SK-N-SH (cell line): ENCODE measurements at places on chromosomes 2 and 18. TPM values are rescaled to one million over a fixed set of nuclear protein-coding genes. Genes with fewer than 3 reads are reported as not detected.

DNA sequence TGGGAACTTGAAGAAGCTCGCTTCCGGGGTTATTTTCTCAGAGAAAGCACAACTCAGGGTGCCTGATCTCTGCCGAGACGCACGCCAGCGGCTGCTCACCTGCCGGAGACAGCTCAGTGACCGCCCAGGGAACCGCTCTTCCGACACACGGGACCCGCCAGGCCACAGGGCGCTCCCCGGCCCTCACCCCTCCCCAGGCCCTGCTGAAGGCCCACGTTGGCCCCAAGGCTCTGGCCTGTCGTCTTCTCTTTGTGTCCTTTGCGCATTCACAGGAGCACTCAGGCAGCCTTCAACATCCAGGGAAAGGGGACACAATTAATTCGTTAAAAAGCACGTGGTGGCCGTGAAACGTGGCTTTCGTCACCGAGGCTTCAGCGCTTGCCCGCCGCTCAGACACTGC, 276.3 kb upstream of the SALL3 start:
- no peak for DNase-seq
- H3K4me1 ChIP-seq: no peaks in the 10 kb centered on the region
- no peak overlapping the region for H3K27ac ChIP-seq
- H3K4me3 ChIP-seq: no peak overlapping the region
- H3K27me3 ChIP-seq: peaks cover 19% of the 10 kb centered on the region; the same call in 1 of the 2 replicates

DNA sequence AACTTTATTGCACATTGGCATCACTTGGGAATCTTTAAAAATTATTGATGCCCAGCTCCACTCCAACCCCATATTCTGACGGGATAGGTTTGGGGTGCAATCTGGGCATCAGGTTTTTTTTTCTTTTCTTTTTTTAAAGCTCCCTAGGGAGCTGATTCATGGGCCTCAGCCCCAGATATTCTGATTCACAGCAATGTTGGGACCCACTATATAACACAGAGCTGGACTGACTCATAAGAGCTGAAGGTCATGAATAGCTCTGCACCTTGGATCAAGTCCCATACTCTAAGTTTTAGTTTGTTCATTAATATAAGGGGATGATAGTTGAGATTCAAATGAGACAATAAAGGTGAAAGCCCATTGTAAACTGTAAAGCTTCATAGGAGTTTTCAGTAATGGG, 191.1 kb upstream of the REV1 start:
- H3K4me1 ChIP-seq: no peaks in the 10 kb centered on the region
- DNase-seq: no peak
- no peaks in the 10 kb centered on the region for H3K36me3 ChIP-seq

DNA sequence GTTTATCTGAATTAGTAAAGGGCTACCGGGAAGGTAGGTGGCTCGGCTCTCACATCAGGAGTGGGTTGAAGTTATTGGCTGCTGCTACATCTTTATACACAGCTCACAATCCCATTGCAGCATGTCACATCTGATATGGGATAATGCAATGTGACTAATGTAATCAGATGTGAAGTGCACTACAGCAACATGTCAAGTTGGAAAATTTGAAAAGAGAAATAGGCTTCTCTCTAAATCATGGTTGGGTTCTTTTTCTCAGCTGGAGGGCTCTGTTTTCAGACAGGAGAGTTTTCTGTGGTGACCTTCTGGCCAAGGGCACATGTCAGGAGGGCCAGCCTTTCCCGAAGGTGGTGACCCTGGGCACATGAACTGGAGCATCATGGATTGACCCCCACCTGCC, 337.5 kb downstream of the HRH4 start:
- H3K27ac ChIP-seq: no peak overlapping the region
- H3K36me3 ChIP-seq: no peaks in the 10 kb centered on the region
- no peak for DNase-seq
- no peak overlapping the region for H3K4me3 ChIP-seq

- DNase-seq: no peak
- H3K4me1 ChIP-seq: no peaks in the 10 kb centered on the region
- no peak overlapping the region for H3K27ac ChIP-seq
Measured at GRCh38 chr18:9243029-9243428, 91.5 kb upstream of the TWSG1 start.

MLPH gene
- polyA plus RNA-seq: 84.8 and 93.6 TPM in 2 replicates

IL36B gene
- polyA plus RNA-seq: not detected in 2 replicates

TMEM169 gene
- 0.30 and 0.47 TPM in 2 replicates for polyA plus RNA-seq
